ENCODE measurements at places on chromosomes 13 and 19.

- DNase-seq, result no peak
Measured at GRCh38 chr13:113874177-113874576, 10.3 kb upstream of the GAS6 start.

GRCh38 chr13:109804654-109805053 is 18.3 kb upstream of the IRS2 start:
- no peak for DNase-seq

DNA sequence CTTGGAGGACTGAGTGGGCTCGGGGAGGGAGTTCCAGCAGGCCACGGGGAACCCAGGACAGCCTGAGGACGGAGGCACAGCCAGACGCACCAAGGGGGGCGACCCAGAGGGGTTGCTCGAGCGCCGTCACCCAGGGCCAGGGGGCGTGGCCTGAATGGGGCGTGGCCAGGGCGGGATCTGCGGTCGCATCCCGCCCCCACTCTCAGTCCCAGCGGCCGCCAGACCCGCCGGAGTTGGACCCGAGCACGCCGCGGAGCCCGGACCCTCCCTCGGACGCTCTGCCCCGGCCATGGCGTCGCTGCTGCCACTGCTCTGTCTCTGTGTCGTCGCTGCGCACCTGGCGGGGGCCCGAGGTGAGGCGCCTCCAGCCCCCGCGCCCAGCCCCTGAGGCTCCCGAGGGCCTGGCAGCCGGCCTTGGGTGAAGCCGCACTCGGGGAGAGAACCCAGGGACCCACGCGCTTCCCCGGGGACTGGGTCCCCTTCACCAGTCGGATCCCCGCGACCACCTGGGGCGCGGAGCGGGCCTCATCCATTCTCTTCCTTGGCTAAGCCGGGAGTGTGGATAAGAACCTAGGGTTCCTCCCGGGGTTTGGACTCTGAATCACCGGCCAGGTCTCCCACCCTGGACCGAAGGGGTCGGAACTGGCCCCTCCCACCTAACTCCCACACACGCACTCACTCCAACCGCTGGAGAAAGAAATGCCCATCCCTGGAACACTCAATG is at the start of gene CILP2:
Gene CILP2 (plus strand): TSS at position 205 of the 724 bp plus-strand sequence. CDS start 85 bp downstream, at position 290.
- DNase-seq, result peak; percentile 38

DNA sequence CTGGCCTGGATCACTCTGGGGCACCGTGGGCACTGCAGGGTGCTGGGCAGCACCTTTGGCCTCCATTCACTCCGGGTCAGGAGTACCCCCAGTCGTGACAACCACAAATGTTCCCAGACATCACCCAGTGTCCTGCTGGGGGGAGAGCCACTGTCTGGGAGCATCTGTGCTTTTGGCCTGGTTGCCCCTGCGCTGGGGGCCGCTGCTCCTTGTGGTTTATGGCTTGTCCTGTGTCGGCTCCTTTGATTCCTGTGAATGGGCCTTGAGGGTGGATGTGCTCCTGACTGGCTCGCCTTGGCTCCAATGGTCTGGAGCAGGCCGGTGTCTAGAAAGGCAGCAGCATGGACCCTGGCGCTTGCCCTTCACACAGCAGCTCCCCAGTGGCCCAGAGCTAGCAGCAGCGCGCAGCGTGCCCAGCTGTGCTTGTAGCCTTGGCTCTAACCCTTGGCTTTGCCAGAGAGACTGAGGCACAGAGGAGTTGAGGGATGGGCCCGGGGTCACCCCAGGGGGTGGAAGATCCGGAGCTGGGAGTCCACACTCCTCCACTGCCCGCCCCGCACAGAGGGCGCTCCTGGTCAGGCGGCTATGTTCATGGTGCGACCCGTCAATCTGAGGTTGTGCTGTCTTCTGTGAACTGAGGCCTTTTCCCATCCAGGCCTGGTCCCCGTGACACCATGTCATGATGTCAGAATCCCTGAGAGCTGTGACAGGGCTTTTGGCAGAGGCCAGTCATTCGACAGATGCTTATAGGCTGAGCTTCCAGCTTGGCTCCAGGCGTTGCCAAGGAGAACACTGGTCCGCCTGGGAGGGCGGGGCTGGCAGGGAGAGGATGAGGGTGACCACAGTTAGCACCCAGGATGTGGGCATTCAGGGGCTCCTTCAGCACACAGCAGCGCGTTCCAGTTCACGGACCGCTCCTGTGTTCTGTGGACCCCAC is 4.1 kb downstream of the DAZAP1 start:
- no peak for DNase-seq

GRCh38 chr19:35822579-35822978 is 9.9 kb upstream of the PRODH2 start:
- no peak for DNase-seq

GRCh38 chr13:111904701-111905608 is 162.0 kb upstream of the SOX1 start:
- DNase-seq, result no peak

DNA sequence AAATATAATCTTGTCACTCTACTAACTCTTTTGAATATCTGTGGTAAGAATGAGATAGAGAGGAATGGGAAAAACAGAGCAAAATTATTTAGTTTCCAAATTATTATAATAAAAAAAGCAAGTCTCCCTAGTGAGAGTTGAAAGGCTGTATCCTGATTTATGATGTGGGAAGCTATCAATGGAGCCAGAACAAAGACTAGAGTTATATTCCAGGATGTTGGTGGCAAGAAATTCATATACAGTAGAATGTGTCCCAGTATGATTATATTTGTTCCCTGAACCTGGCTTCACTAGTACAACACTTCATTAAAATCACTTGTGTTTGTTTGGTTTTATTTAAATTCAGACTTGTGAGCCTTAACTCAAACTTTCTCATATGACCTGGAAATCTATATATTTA is 630.3 kb downstream of the GPC5 start:
- DNase-seq, result no peak

GRCh38 chr13:75771818-75772217 is 135.7 kb downstream of the LMO7 start:
- no peak for DNase-seq

- DNase-seq, result no peak
Measured at GRCh38 chr13:79384022-79384610, 21.9 kb downstream of the RBM26 start.

- no peak for DNase-seq
Measured at GRCh38 chr13:73934771-73935170, 199.4 kb downstream of the KLF12 start.

GRCh38 chr19:49782515-49782914 is 15.7 kb downstream of the AP2A1 start:
- DNase-seq, result no peak

DNA sequence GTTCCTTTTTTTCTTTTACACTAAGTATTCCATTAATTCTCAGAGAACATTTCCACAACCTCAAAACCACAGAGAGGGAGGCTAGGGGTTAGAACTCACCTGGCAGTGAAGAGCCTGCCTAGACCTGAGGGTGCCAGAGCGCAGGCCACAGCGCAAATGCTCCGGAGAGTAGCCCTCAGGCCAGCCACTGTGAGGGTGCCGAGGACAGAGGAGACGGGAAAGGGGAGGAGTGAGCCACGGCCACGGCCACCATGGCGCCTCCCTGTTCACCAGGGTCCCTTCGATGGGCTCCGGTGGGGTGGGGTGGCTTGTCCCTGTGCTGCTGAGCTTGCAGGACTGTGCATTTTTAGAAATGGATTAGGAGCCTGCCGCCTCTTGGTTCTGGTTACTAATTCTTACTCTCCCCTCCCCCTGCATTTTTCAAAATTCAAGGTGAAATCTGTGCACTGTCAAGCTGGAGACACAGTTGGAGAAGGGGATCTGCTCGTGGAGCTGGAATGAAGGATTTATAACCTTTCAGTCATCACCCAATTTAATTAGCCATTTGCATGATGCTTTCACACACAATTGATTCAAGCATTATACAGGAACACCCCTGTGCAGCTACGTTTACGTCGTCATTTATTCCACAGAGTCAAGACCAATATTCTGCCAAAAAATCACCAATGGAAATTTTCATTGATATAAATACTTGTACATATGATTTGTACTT is 58.8 kb downstream of the GGACT start:
- DNase-seq, result no peak

DNA sequence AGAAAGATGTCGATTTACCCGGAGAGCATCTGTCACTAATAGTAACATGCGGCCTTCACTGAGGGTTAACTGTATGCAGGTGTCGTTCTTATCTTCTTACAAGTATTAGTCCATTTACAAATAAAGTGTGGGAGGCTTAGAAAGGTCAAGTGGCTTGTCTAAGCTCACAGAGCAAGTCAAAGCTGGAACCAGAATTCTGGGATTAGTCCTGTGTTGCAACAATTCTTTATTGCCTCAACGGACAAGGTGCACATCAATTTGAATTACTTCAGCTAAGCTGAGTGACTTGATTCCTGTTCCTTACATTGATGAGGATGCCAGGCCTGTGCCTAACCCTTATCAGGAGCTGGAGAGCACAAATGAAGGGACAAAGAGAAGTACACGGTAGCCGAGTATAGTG is 1193.6 kb downstream of the UQCRFS1 start:
- DNase-seq, result no peak

GRCh38 chr13:105345131-105345530 is 1190.3 kb downstream of the EFNB2 start:
- no peak for DNase-seq

DNA sequence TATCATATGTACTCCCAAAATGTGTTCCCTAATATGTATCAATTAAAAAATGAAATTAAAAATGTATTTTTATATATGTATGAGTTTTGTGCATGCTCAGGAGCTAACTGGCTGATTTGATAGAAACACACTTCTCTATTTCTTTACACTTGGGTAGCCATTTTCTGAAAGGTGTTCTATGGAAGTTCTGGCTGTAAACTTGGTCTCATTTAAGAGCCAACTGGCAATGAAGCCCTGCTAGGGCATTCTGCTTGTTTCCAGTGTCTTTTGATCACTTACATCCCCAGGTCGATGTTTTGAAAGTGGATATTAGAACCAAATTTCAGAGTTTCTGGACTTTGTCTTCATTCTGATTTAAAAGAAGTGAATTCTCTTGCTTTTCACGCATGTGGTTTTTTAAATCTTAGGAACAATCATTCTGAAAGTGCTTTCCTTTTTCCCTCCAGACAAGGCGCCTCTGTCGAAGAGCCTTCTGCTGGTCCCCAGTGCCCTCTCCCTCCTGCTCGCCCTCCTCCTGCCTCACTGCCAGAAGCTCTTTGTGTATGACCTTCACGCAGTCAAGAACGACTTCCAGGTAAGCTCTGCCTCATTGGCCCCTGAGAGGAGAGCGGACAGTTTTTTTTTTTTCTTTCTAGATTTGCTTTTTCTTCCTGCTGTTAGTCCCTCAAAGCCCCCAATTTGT is 20.1 kb downstream of the GPR18 start:
- no peak for DNase-seq

- DNase-seq, result no peak
Measured at GRCh38 chr19:5055457-5055776, 86.5 kb downstream of the KDM4B start.

- DNase-seq, result no peak
Measured at GRCh38 chr19:38665219-38665931, 17.9 kb downstream of the ACTN4 start.

- DNase-seq, result no peak
Measured at GRCh38 chr13:65275838-65276630, 1954.1 kb downstream of the PCDH9 start.

DNA sequence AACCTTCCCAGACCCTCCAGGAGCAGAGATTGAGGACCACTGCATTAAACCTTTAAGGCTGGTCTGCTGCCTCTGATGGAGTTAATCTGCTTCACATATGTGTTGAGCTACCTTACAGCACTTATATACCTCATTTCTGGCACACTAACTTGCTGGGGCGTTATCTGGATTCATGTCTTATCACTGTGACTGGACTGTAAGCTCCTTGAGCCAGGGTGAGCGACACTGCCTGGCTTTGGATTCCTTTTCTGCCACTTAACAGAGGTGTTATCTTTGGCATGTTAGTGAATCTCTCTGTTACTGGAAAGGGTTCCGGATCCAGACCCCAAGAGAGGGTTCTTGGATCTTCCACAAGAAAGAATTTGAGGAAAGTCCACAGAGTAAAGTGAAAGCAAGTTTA is 69.8 kb upstream of the RGCC start:
- DNase-seq, result no peak

DNA sequence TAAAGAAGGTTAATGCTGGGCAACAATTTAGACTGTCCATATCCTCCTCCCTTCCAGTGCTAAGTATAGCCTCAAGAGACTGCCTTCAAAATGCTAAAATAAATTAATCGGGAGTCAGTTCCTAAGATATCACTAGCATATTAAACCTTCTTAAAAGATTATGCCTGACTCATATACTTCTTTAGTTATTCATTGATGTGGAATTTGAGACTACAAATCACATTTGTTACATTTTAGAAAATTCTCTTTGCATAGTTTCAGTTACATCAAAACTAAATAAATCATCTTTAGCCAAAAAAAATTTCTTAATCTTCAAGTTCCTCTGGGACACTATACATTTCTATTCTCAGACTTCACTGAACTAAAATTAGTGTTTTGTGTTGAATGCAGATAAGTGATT is 769.1 kb downstream of the PCDH9 start:
- no peak for DNase-seq

- peak; percentile 69 for DNase-seq
Measured at GRCh38 chr19:48970923-48971395, 5.8 kb downstream of the FTL start.

- DNase-seq, result no peak
Measured at GRCh38 chr13:65461590-65461989, 1768.5 kb downstream of the PCDH9 start.

DNA sequence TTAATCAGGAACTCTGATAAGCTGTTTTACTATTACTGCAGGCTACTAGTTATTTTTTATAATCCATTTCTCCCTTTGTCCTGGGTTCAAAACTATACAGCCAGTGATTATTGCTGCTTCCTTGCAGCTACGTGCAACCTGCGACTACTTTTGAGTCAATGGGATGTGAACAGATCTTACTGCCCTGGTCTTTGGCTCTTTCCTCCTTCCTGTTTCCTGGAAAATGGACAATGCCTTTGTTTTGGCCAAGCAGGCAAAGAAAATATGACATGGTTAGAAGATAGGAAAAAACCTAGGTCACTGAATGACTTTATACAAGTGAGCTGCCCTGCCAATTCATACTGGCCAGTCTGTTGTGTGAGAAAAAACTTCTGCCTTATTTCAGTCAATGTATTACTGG is 201.2 kb upstream of the KLF12 start:
- no peak for DNase-seq

DNA sequence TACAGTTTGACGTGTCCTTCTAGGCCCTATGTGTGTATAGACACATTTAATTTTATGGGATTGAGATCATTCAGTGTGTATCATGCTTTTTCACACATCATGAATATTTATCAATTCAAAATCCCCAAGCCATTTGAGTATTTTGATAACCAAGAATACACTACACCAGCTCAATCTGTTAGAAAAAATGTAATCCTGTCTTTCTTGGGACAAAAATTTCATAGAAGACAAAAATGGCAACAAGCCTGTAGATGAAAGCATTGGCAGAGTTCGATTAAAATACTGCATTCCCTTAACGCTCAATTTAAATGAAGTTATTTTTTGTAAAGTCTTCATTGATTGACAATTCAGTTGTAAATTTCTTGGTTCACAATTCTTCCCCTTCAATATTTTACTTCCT is 41.9 kb downstream of the WDR87 start:
- no peak for DNase-seq

All from effector CD8-positive, alpha-beta T cell (primary cell).